Right forelimb (tissue), 1 donor: ENCODE measurements at places on chromosomes 5 and 9.
A peak's percentile ranks its signal among the peaks of the same experiment; 100 is the strongest.

DNA sequence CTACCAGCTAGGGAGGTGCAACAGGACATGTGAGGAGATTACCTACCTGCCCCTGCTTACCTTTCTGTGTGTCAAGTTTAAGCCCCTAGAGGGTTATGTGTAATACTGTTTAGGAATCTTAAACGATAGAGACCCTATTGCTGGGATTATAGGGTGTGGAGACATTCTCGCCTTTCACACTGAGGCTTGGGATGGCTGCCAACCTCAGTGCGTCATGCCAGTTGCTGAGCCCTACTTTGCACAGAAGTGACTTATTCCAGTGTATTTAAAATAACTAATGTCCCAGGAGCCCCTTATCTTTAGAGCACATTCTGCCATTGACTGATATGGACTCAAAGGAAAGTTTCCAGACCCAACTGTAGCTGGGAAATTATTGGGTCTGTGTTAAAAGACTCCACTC lies 76.6 kb upstream of the XPA start:
- no peak for DNase-seq

- no peak for DNase-seq
Measured at GRCh38 chr9:128705051-128705965, 3.0 kb downstream of the PKN3 start.

DNA sequence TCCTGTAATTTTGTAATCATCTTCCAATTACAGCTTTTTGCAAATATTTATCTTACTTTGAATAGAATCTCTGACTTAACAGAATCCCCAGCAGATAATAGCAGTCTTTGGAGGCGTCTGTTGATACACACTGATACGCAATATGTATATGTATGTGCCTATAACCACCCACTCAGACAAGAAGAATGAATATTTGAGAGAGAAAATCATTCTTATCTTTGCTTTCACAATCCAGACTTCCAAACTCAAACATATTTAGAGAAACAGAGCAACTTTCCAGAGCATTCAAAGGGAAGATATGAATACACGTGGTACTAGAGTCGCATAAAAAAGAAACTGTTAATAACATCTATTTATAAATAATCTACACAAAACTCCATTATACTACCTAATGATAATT lies 6.1 kb downstream of the RORB start:
- DNase-seq, result no peak

- no peak for DNase-seq
Measured at GRCh38 chr9:115997923-115998322, 155.7 kb upstream of the PAPPA start.

DNA sequence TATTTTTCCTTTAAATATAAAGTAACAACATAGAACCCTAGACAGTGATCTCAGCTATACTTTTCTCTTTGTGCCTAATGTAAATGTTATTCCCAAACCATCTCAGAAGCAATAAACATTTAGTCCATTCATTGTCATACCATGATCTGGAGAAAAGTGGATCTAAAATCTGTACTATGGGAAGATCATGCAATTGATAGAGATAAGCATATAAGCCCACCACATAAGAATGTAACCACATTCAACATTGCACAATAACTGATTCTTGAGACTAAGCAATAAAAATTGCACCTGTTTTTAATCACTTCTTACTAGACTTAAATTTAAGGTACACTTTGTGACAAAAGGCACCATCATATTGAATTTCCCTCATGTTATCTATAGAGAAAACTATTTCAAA lies 1403.0 kb upstream of the C9orf72 start:
- DNase-seq, result no peak

DNA sequence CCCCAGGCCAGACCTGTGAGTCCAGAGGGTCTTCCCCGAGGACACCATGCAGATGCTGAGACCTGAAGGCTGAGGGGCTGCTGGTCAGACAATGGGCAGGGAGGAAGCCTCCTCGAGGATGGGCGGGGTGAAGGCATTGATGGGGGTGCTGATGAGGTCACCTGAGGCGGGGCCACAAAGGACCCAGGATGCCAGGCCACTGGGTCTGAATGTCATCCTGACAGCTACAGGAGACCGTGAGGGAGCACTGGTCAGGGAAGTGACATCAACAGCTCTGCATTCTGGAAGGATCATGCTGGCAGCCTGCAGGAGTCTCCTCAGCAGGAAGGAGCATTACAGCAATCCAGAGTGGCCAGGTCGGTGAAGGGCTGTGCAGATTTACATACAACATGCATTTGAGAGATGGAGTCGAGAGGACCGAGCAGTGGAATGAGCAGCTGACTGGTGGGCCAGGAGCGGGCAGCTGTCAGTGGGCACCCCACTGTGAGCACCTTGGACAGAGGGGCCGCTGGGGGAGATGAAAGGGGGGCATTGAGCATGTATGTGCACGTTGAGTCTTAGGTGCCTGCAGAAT lies 77.7 kb upstream of the ADAMTS2 start:
- DNase-seq, result peak; percentile 32

DNA sequence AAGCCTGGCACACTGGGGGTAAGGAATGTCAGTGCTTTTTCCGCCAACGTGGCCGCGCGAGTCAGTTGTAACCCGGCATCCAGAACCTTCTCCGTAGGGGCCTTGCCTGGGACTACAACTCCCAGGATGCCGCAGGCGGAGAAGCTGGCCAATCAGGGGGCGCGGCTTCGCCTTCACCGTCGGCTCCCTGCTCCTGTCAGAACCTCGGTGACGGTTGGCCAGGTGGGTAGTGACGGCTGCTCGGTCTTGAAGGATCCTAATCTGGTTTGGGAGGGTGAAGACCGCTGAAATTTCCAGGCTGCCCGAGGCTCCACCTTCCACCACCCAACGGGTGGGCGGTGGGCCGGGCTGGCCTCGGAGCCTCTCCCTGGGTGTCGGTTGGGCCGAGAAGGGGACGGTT lies at the start of gene C5orf58:
C5orf58 (plus strand) TSS at position 200 of the 400 bp plus-strand sequence. CDS start 1,992 bp downstream, outside the sequence.
- DNase-seq, result no peak

DNA sequence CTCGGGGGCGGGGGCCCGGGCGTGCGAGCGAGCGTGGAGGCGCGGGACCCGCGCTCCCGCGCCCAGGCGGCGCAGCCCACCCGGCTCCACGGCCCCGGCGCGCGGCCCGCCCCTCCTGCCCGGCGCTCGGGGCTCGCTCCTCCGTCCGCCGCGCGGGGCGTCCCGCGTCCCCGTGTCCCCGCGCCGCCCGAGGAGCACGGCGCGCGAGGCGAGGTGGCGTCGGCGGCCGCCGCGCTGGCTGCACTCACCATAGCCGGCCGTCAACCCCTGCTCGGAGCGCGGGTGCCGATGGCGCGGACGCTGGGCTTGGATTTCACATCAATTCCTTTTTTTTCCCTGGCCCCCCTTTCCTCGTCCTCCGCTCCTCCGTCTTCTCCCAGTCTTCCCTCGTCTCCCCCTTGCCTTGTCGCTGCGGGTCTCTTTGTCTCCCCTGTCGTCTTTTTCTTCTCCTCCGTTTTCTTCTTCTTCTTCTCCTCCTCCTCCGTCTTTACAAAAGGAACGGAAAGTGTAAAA lies 494 bp downstream of the PTCH1 start:
- DNase-seq, result no peak
